SJSA1 (cell line): ENCODE measurements at places on chromosomes 7 and 10.

GRCh38 chr10:6918305-6918704 is 338.2 kb upstream of the PRKCQ start:
- DNase-seq = no peak

DNA sequence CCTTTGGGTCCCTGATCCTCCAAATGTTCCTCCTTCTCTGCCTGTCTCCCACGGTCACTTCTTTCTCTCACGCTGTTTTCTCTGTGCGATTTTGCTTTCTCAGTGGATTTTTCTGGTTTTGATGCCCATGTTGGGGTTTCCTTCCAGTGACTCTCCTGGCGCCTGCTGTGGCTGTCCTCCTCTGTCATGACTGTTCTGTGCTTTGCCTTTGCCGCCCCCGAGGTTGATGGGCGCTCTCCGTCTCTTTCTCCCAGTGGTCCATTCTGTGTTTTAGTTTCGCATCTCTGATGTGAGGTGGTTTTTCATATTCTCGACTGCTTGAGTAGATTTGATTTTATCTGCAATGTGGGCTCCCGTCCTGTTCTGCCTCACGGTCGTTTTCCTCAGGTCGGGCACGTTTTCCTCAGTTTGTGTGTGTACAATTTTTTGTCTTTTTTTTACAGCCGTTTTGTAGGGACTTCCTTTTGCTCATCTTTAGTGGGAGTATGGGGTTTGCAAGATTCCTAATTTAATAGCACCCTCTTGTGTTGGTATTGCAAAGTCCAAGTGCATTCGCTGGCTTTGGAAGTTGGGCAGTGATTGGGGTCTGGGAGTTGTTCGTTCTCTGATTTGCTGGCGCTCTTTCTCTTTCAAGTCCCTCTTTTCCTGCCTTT is 100.0 kb downstream of the INPP5A start:
- no peak for DNase-seq

DNA sequence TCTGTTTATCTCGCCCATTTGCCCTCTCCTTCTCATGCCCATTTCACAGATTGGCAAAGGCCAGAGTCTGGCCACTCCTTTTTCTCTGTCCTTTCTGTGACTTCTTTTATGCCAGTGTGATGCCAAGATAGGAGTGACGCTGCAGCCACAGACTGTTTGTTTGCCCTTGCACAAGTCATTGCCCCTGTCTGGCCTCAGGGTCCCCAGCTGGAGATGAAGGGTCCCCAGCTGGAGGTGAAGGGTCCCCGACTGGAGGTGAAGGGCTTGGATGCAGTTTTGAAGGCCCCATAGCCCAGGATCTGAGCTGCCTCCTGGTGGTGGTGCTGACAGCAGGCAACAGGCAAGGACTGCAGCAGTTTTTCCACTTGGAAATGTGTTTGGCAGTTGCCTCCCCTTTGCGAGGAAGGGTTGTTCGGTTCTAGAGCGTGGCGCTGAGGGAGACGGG is 50.8 kb upstream of the SLC29A3 start:
- DNase-seq = no peak

DNA sequence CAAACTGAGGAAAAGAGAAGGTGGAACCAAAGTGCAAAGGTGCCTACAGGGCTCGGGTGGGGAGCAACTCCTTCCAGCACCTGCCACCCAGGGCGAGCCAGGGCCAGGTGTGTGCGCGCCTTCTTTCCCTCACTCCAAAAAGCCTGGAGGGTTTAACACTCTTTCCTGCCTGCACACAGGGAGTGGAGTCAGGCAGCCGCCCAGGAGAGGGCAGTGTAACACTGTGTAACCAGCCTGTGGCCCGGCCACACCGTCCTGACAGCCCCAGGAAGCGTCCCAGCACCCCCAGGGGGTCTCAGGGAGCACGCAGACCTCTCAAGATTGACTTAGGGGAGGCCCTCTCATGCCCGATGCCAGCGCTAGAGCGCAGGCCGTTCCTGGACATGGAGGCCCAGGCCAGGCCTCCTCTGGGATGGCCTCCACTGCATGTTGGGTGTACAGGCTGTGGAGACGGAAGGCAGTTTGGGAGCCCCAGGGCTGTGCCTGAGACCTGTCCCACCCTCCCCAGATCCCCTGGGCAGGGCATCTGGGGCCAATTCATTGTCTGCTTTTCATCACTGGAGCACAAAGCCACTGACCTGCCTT is 13.4 kb downstream of the BRI3 start:
- DNase-seq = peak; percentile 70

DNA sequence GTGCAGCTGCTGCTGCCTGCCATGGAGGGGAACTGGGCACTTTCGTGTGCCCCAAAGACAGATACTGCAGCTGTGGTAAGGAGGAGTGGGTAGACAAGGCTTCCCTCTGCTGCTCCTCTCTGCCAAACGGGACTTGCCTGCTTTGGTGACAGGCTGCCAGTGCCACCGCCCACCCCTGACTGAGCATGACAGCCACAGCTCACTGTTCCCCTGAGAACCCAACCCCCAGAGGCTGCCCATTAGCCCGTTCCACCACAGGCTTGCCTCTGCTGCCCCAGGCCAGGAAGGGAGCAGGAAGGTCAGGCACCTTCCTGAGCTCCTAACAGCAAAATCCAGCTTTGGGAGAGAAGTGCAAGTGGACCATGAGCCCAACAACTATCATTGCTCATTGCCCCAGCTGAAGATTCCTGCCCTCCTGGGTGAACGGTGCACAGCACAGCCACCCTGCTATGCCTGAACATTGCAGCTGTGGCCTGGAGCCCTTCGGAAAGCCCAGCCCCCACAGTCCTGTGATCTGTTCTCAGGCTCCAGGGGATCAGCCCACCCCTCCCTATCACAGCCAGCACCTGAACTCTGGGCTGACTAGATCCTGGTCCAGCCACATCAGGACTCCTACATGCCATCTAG is 58.7 kb upstream of the ANTXRL start:
- no peak for DNase-seq

DNA sequence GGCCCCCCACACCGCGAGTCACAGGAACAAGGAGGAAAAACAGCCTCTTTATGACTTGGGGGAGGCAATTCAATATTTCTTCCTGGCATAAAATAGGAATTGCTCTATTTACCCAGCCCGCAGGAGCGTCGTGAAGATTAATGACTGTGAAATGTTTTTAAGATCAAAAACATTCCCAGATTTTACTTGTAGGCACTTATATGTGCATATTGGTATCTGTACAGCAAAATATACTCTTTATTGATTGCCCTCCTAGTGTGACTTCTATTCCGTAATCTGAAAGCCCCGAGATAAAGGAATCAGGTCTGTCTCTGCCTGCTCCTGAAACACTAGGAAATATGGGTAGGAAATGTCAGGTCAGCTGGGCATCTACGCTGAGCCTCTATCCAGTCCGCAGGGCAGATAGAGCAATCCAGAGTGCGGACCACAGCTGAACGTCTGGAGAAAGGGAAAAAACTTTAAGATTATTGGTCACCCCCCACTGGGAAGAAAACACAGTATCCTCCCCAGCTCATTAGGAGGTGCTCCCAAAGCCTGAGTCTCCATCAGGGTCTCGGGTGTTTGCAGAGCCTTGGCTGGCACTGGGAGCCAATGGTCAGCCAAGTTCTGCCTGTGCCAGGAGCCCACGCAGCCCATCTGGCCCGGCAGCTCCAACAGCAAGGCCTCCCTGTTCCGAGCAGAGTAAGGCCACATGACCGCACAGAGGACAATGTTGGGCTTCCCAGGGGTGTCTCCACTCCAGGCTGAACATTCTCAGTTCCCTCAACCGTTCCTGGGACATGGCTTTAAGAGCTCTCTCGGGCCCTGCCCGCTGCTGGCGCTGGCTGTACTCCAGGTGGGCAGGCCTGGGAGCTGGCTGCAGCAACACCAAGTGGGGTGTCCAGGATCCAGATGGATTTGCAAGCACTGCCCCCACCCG is 7.7 kb downstream of the CTBP2 start:
- no peak for DNase-seq

DNA sequence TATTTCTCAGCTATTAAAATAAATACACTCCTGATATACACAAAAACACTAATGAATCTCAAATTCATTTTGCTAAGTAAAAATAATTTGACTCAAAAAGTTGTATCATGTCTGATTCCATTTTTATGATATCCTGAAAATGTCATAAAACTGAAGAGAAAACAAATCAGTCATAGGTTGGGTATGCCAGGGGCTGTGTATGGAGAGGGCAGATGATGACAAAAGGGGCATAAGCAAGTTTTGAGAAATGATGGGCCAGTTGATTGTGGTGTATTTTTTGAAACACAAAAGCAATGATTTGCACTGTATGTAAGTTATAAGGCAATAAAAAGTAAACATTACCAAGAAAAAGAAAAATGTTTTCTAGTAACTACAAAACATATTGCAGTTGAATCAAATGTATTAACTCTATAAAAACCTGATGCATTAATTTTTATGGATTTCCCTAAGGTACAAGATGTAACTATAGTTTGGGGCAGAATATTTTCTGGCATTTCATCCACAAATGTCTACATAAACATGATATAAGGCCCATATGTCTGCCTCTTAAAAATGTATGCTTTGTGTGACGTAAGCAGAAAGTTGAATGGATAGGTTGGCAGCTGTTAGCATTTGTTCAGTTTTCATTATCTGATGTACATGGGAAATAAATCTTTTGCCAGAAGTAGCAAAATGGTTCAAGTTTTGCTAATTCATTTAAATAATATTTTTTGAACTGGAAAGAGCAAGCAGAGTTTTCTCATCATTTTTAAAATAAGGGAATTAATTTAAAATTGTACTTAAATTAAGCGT is 35.1 kb upstream of the ING3 start:
- DNase-seq = no peak
